ENCODE measurements at places on chromosomes 3 and 15.

DNA sequence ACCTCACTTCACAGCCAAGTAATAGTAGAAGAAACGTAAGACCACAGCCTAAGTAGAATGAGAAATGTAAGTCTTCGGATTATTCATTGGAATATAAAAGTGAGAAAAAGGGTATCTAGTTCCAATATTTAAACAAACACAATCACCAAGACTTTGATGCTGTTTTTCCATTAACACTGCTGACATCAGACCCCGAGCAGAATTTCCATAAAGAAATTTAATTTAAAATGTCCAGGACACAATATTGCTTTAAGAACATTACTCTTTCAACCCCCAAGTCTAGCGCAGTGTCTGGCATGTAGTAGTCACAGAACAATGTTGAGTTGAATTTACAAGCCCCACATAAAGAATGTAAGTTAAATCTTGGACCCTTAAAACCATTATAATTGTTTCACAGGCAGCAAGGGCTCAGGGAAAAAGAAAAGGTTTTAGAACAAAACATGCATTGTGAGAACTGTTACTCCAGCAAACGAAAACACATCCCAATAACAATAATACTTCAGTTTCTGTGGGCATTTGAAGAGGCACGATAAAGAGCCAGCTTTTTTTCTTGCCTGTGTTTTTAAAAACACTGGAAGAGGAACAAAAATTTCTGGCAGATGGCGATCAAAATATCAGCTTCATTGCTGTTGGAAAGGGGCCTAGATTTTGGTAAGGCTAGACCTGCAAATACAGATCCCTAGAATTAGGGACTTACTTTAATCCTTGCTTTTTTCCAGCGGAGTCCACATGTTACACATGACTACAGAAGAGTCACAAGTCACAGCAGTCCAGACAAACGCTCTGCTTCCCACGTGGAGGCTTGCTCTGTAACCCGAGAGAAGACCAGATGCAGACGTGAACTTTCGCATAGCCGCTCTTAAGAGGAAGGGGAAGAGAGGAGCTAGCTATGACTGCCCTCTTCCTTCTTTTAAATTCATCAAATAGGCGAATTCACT is 77.9 kb upstream of the IGSF10 start:
- peak; percentile 62 for DNase-seq

DNA sequence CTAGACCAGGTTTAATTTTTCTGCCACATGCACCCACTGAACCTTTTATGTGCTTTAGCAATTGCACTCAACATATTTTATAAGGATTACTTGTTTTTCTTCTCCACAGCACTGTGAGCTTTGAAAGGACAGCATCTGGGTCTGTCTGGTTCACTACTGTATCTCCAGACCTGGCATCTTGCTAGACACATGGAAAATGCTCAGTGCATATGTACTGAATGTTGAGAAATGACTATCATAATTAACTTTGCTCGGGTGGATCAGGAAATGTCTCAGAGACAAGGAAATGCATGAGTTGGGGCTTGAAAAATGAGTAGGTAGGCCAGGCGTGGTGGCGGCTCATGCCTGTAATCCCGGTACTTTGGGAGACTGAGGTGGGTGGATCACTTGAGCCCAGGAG is 40.2 kb downstream of the DOCK3 start:
- DNase-seq, result peak; percentile 1

GRCh38 chr3:29011441-29011840 is 269.4 kb upstream of the RBMS3 start:
- DNase-seq, result no peak

DNA sequence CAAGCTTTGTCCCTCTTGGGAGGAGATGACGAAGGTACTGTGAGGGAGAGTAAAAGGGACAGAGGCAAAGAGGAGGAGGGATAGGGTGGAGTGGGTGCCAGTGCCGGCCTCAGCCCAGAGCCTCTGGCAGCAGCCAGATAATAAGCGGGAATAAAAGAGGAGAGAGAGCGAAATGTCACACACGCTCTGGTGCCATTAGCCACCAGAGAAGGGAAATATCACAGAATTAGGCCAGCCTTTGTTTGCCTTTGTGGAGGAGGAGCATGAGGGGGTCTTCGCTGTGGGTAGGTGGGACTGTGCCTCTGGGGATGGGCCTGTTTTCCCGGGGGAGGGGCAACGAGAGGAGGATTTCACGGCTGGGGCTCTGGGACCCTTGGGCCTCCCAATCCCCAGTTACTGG is 67.8 kb downstream of the LINGO1 start:
- DNase-seq, result no peak

DNA sequence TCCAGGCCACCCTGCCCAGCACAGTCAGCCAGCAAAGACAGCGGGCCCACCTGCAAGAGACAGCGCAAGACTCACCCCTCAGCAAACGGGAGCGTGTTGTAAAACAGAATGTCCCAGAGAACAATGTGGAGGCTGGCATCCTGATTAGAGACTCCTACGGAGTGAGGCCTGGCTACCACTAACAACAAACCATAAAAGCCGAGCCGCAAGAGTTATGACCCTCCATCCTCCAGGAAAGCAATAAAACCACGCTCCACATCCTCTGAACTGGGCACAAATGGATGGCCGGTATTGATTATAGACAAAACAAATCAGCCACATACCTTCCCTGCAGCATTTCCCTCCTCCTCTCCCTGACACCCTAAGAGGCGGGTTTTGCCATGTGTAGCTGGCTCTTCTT is 75.8 kb upstream of the LIPC start:
- no peak for DNase-seq

DNA sequence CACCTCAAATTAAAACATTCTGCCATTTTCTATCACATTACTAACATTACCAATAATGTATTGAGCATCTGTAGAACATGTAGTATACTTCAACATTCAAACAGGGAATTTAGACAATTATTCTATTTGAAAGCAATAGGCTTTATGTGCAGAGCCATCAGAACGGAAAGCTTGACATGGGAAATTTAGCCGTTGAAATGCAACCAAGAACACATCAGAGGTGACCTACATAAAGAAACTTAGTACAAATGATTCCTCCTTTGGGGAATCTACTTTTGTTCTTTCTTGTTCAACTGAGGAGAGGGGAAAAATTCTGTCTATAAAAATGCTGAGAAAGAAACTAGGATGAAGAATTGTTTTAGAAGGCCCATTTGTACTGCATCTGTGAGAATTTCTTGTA is 38.6 kb upstream of the RBMS3 start:
- no peak for DNase-seq

DNA sequence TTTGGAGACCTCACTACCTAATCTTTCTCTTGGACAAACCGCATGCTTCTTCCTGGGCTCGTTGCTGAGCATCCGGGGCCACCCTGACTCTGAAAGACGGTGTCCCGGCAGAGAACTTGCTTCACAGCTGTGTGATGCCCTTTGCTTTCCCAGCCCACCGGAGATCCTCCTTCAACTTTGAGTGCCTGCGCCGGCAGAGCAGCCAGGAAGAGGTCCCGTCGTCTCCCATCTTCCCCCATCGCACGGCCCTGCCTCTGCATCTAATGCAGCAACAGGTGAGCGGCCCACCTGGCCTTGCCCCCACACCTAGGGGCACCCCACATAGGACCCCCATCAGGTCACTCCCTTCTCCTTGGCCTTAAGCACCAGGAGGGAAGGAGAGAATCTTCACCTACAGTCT is 37.7 kb downstream of the CHDH start:
- DNase-seq, result no peak

- DNase-seq, result no peak
Observed at GRCh38 chr15:78598348-78598747, 22.4 kb downstream of the CHRNA3 start.

- DNase-seq, result no peak
Observed at GRCh38 chr3:119292666-119293065, 1.5 kb upstream of the ARHGAP31 start.

GRCh38 chr3:69082805-69083204 is 1.9 kb upstream of the ARL6IP5 start:
- DNase-seq, result peak; percentile 81

DNA sequence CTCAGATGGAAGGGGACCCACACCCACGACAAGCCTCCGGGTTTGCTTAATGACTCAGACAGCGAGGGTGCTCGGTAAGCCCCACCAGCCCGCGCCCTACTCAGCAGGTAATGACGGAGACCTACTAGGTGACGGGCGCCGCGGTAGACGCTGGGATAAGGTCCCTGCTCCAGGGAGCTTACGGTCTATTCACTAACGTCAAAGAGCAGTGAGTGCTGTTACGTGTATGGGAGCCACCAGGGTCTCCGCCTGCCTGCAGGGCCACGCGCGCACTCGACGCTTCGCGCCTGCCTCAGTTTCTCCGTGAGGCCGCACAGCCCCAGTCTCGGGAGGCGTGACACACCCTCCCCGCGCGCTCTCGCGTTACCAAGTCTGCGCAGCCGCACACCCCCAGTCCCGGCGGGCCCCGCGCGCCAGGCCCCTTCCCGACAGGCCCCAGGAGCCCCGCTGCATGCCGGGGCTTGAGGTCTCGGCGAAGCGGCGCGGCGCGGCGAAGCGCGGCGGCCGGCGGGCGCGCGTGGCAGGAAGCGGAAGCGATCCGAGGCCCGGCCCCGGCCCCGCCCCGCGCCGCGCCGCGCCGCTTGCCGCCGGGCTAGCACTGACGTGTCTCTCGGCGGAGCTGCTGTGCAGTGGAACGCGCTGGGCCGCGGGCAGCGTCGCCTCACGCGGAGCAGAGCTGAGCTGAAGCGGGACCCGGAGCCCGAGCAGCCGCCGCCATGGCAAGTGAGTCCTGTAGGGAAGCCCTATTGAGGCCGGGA is at the start of gene SEC61A1:
Gene SEC61A1 (plus strand): TSS at position 601 of the 758 bp plus-strand sequence. CDS start 116 bp downstream, at position 717.
- peak; percentile 89 for DNase-seq

GRCh38 chr3:186493525-186494255 is 50.5 kb downstream of the CRYGS start:
- no peak for DNase-seq

DNA sequence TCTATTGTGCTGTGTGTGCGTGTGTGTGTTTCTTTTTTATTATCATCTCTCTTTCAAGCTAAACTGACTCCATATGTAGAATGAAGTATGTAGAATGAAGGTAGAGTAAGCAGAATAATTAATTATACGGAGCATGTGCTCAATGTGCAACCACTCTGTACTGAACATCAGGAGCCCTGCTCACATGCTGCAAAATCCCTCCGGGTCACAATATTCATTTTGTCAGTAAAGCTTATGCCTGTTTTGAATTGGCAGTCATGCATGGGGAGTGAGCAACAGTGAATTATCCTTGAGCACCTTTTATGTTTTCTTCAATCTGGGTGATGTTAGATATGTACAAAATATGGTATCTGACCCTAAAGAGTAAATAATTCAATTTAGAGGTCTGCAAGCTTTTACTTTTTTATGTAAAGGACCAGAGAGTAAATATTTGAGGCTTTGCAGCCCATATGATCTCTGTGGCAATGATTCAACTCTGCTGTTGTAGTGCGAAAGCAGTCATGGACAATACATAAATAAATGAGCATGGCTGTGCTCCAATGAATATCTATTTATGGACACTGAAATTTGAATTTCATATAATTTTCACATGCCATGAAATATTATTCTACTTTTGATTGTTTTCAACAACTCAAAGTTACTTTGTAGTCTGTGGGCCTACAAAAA is 199.9 kb downstream of the VGLL3 start:
- no peak for DNase-seq

DNA sequence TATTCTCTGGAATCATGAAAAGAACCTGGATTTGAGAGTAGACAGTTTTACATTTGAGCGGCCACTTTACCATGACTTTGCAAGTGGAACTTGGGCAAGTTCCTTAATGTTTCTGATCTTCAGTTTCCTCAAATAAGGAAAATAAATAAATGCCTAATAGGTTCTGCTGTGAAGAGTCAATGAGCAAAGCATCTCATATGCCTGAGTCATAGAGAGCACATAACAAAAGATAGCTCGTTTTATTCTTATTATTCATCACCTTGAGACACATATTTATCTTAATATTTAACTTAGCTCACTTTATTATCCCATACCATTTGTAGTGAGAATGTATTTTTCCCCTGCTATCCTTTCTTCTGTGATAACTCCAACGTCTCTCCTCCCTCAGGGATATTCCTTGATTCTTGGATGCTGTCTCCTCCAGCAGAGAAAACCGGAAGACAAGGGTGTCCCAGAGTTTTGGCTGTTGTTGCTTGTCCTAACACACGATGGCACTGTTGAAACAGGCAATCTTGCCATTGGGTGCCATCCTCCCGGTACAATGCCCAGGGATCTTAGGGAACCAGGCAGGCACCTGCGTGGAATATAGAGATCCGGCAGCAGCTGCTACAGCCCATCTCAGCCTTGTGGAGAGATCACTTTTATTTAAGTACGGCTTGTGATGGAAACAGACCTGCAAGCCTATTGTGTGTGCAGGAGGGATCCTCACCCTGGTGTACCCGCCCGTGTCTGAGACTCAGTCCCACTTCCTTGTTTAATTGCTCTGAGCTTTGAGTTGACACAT is 33.3 kb upstream of the VPS33B start:
- peak; percentile 66 for DNase-seq

DNA sequence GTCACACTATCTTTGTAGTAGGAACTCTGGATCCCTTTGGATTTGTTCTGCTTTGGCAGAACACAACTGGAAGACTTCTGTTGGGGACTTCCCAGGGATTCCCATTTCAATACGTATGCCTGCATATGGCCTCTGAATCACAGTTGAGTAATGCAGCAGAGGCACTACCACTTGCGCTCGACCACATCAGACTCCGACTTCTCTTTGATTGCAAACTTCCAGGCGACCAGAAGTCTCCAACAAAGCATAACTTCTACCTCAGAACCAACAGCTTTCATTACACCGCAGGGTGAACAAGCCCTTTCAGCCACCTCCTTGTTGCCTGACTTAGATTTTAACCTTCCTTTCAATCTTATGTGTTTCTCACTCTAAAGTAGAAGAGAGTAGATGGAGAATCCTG is 924.4 kb downstream of the IGSF11 start:
- DNase-seq, result no peak

DNA sequence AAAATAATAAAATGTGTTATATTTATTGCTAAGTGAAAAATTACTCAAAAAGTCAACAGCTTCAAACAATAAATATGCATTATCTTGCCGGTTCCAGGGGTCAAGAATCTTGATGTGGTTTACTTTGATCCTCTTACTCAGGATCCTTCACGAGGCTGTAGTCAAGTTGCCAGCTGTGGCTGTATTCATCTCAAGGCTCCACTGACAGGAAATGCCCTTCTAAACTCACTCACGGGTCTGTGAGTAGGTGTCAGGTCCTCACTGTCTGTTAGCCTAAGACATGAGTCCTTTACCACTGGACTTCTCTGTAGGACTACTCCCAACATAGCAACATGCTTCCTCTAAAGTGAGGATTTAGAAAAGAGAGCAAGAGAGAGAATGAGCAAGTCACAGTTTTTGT is 983.0 kb downstream of the SI start:
- DNase-seq, result no peak

DNA sequence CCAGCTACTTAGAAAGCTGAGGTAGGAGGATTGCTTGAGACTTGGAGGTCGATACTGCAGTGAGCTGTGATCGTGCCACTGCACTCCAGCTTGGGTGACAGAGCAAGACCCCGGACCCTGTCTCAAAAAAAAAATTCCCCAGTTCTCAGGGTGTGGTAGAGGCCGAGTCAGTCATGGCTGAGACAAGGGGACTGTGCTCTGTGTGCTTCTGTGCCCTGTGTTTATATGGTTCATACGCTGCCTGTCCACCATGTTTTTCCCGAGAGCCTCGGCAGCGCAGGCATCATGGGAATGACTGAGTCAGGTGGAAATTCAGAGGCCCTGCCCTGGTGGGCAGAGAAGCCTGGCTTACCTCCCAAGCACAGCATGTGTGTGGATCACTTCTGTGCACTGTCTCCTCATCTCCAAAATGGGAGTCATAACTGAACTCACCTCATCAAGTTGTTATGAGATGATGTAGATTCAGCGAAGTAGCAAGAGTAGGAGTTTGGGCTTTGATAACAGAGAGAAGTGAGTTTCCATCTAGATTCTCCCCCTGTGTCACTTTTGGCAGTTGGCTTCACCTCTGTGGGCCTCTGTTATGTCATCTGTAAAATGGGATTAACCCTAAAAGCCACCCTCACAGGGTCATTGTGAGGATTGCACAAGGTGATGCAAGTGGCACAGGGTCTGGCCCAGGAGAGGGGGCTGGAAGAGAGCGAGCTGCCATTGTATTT is 56.9 kb downstream of the FLNB start:
- DNase-seq, result no peak

Measured in fibroblast of mammary gland (primary cell).